ENCODE measurements at places on chromosomes 7 and 10. TPM values are rescaled to one million over a fixed set of nuclear protein-coding genes. Genes with fewer than 3 reads are reported as not detected.

Gene BNIP3
- polyA plus RNA-seq, result 9.6 TPM

Gene HSPA12A
- polyA plus RNA-seq, result 0.26 TPM

- DNase-seq, result no peak
Observed at GRCh38 chr7:153444641-153445040, 607.6 kb upstream of the DPP6 start.

DNA sequence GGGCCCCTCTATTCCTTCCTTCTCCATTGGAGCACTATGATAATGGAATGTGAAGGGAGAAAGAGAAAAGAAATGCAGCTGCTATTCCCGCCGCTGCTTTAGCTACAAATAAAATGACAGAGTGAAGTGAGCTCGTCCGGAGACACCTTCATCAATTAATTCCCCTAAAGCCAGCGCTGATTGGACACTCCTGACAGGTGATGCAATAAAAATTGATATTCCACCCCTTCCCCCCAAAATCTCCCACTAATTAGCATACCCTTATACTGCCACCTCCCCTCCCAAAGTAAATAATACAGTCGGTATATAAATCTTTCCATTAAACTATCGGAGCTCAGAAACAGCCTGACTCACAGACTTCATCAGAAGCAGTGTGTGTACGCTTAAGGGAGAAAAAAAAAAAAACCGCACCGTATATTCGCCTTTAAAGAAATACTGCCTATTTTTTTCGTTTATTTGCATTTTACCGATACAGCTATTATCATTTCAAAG, 7.3 kb downstream of the SKIDA1 start:
- peak; percentile 56 for DNase-seq

GRCh38 chr10:113517165-113517900, 35.5 kb upstream of the HABP2 start:
- no peak for DNase-seq

Gene MMP21
- polyA plus RNA-seq, result 0.18 TPM

Gene GBX1
- not detected for polyA plus RNA-seq

Gene TRPV5
- not detected for polyA plus RNA-seq

Gene DENND2A
- 0.31 TPM for polyA plus RNA-seq

DNA sequence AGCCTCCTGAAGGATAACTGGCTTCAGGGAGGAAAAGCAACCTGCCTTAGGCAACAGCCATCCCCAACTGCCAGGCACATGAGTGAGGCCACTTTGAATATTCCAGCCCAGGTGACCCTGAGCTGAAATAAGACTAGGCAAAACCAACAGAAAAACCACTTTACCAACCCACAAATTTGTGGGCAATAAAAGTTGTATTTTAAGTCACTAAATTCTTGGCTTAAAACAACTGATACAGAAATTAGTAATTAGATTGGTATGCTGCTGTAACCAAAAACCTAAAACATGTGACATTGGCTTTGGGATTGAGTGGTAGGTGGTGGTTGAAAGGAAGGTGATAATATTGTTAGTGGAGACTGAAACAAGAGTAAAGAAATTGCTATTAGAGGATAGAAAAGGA, 39.9 kb downstream of the ABCB4 start:
- DNase-seq, result no peak

- no peak for DNase-seq
Observed at GRCh38 chr10:93030409-93030808, 30.2 kb upstream of the CYP26C1 start.

Gene AKR1E2
- polyA plus RNA-seq, result not detected

- DNase-seq, result no peak
Observed at GRCh38 chr7:46071601-46072000, 150.5 kb upstream of the IGFBP3 start.

DNA sequence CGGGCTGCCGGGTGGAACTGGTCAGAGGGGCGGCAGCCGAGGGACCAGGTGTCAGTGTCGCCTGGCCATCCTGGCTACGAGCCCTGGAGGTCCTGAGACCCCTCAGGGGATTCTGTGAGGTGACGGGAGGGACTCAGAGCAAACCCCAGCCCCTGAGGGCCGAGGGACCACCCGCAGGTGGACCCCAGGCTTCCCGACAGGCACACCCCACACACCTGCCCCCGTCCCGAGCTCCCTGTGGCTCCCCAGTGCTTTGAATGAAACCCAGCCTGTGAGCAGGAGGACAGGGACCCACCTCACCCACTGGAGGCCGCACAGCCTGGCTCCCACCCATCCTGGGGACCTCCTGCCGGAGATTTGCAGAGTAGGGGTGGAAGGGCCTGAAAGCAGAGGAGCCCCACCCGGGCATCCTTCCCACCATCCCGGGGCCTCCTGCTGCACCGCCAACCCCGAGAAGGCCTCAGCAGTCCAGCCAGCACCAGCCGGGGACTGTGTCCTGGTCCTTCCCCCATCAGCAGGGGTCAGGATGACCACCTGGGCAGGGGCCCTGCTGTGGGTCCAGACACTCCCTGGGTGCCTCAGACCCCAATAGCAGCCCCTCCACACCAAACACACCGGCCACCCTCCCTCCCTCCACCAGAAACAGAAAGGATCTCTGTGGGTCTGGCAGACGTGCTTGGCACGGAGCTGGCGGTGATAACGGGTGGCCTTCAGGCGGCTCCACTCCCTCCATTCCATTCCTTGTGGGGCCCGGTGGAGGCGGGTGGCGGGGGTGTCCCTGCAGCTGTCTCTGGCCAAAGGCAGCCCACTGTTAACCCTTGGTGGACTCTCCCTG, 13.9 kb downstream of the VENTX start:
- DNase-seq, result no peak

DNA sequence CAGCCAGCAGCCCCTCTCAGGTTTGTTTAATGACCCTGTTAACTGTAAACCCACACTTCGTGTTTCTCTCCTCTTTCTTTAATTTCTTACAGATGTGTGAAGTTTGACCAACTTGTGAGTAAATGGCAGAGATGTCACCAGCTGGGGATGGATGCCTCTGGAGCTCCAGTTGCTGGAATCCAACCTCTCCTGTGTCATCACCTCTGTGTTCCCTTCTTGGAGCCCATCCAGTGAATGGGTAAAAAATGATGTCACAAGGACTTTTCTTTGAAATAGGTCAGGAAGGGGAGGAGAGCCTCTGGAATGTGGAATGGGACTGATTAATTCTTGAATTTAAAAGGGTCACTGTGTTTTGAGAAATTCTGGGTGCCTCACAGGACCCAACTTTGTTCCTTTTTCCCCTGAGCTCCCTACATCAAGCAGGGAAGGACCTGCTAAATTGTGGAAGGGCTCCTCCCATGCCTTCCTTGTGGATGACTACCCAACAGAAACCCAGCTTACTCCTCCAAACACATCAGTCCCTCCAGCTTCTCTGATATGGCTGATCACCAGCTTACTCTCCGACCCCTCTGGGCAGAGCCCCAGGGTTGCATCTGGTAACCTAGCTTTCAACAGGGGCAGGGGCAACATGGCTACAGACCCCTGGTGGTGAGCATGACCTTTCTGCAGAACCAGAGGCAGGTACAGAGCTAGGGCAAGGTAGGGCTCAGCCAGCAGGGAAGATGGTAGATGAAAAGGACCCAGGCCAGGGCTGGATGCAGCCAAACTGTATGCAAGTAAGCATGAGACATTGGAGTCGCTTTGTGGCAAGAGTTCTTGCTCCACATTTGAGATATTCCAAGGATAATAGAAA, 67.5 kb downstream of the STRA8 start:
- DNase-seq, result no peak

DNA sequence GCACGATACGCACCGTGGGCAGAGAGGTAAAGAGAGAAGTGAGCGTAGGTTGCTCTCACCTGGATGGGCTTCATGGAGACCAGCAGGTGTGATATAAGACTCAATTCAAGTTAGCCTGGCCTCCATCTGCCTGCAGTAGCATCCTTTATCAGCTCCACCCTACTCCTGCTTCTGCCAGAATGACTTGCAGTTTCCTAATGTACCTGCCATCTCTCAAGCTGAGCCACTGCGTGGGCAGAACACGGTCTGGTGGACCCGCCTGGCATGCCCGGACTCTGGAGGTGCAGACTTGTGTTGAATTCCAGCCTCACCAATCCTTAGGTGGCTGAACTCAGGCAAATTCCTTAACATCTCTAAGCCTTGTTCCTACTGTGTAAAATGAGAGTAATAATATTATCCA, 64.3 kb downstream of the STEAP1B start:
- DNase-seq, result no peak

DNA sequence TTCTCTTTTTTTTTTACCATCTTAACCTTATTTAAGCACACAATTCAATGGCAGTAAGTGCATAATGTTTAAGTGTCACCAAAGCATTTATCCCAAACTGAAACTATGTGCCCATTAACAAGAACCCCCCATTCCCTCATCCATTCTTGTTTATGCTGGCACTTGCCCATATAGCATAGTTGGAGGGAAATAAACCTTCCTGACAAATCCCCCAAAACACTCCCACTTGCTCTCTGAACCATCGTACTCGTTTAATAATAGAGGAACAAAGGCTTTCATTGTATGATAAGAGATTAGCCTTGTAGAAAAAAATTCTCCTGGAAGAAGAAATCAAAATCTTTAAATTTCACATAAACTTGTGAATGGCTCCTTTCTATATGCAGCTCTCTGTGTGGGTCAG, 26.4 kb upstream of the KCNMA1 start:
- DNase-seq, result no peak

Gene CALML3
- not detected for polyA plus RNA-seq

DNA sequence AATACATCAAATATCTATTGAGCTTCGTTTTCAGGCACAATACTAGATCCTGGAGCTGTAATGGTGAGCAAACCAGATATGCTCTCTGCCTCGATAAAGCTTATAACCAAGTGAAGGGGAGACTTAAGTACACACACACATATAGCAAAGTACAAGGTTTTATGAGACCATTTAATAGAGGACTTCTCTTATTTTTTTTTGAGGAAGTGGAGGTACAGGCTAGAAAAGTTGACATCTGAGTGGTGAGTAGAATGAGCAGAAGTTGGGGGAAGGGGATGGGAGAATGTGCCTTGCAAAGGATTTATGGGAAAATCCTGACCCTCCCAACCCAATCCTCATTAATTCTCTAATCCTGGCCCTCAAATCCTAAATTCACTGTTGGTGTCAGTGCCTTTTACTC, 7.7 kb downstream of the CCDC136 start:
- no peak for DNase-seq

GRCh38 chr7:73905360-73905759, 44.4 kb downstream of the TMEM270 start:
- DNase-seq, result no peak

DNA sequence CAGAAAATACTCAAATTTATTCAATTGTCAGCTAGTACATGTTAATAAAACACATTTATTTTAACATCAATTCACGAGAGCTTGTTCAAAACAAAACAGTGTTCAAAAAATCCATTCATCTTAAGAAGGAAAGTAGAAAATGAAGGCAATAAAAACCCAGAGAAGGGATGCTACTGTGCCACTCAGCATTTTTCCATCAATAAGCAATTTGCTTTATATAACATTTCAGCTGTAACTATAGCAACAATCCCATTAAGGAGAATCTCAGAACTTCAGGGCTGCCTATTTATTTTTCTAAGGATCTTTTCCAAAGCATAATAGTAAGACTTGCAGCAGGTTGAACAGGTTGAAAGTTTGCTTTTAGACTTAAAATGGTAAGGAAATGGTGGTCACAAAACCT, 190.5 kb downstream of the PCLO start:
- no peak for DNase-seq

DNA sequence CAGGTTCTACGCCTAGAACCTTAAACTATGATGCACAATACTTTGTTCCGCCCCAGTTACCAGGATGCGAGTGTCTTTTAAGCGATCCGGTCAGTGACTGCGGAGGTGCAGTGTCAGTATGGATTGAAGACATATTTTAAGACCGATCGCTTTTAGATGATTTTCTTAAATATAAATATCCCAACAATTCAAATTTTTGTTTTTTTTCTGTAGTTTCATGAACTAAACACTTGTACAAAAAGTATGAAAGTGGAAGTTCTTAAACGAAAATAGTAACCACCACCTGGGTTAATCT, 835 bp downstream of the COMMD3 start:
- no peak for DNase-seq

Gene CHST3
- 0.01 TPM for polyA plus RNA-seq

- DNase-seq, result no peak
Observed at GRCh38 chr7:2777898-2778535, 66.1 kb downstream of the GNA12 start.

All from B cell (primary cell).